ENCODE measurements at places on chromosomes 1 and 21.

DNA sequence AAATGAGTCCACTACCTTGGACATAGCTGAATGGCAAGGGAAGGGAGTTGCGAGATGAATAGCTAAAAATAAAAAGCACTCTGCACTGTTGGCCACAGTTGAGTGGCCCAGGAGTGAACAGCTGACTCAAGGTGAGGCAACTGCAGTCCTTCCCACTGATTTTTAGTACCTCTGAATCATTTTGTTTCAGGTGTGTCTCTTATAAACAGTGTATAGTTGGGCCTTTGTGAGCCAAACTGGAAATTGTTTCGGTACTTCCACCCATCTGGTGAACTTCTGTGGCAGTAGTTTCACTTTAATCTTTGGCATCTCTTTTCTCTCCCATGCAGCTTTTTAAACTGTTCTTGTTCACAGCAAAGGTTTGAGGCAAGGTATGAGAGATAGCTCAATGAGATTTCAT, 122.7 kb downstream of the VAV3 start:
- no peak for DNase-seq

DNA sequence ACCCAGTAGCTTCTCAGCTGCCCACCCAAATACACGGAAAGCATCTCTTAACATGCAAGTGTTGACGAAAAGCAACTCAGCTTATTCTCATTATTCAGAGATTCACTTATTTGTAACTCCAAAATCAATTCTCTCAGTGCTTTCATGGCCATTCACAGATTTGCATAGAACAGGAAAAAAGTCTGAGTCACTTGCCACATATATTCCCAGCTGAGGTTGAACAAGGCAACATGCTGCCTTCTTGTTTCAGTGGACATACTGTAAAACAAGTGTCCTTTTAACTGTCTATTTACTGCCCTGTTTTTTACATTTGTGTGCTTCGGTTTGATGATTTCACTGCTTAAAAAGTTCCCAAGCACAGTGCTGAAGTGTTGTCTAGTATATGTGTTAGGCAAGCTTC, 273.0 kb downstream of the LTN1 start:
- DNase-seq: peak; percentile 19

DNA sequence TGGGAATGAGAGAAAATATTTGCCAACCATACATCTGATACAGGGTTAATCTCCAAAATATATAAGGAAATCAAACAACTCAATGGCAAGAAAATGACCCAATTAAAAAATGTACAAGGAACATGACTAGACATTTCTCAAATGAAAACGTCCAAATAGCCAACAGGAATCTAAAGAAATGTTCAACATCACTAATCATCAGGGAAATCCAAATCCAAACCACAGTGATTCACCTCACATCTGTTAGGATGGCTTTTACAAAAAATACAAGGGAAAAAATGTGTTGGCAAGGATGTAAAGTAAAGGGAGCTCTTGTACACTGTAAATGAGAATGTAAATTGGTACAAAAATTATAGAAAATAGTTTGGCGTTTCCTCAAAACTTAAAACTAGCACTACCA, 54.7 kb upstream of the ZRANB2 start:
- no peak for DNase-seq

DNA sequence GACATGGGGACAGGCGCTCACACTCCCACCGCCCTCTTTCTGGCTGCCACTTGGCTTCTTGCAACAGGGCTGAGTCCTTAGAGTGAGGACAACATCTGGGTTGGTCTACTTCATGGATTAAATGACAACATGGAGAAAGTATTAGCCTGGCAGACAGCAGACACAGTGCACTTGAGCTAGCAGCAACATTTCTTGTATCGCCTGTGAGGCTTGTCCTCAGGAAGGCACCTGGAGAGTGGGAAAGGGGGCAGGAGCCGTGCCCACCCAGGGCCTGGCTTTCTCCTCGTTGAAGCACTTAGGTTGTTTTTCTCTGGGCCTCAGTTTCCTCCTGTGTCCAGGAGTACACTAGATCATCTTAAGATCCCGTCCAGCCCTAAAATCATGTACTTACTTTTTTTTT, 3.7 kb downstream of the ELF3 start:
- no peak for DNase-seq

- DNase-seq: no peak
These were observed 510.3 kb downstream of the NPHP4 start for GRCh38 chr1:5481889-5482288.

- DNase-seq: no peak
These were observed 42.4 kb downstream of the URB1 start for GRCh38 chr21:32350211-32350980.

Measured in fibroblast of skin of back (primary cell).